ENCODE measurements at places on chromosomes 4 and X. TPM values are rescaled to one million over a fixed set of nuclear protein-coding genes. Genes with fewer than 3 reads are reported as not detected.

The RTL3 gene
- 0.09 TPM for total RNA-seq

The NEUROG2 gene
- total RNA-seq: not detected

The GABRE gene
- total RNA-seq: 2.9 TPM

The UGT2B10 gene
- total RNA-seq: 0.05 TPM

The COL4A6 gene
- total RNA-seq: 1.4 TPM

The KDR gene
- total RNA-seq: 10.2 TPM

The ODAPH gene
- not detected for total RNA-seq

The SLC2A9 gene
- total RNA-seq: 3.5 TPM

The APELA gene
- 0.14 TPM for total RNA-seq

The NEXMIF gene
- total RNA-seq: 0.05 TPM

The TBC1D9 gene
- 4.7 TPM for total RNA-seq

The RHOH gene
- total RNA-seq: 109 TPM

The RBMXL3 gene
- not detected for total RNA-seq

The PAK3 gene
- 1.4 TPM for total RNA-seq

The ZFP92 gene
- 0.19 TPM for total RNA-seq

The ARMCX1 gene
- total RNA-seq: 11.0 TPM

The SLITRK4 gene
- total RNA-seq: 0.66 TPM

The XKRX gene
- 0.66 TPM for total RNA-seq

The F8A1 gene
- total RNA-seq: 3.9 TPM

The MAOA gene
- total RNA-seq: 0.99 TPM

The PCYT1B gene
- 0.38 TPM for total RNA-seq

The XAGE2 gene
- total RNA-seq: not detected

The NKX6-1 gene
- under 0.01 TPM for total RNA-seq

The MND1 gene
- total RNA-seq: 32.7 TPM

The TDO2 gene
- total RNA-seq: 0.66 TPM

The PSAPL1 gene
- total RNA-seq: 0.09 TPM

The MAML3 gene
- total RNA-seq: 4.3 TPM

The TRPC5OS gene
- 0.09 TPM for total RNA-seq

The SLC25A14 gene
- 11.9 TPM for total RNA-seq

The ARR3 gene
- not detected for total RNA-seq

The PDE6B gene
- total RNA-seq: 22.5 TPM

The FABP2 gene
- 0.28 TPM for total RNA-seq

The ZMAT1 gene
- total RNA-seq: 5.1 TPM

The MAGEA1 gene
- total RNA-seq: not detected

The CTAG1A gene
- total RNA-seq: not detected

The XPNPEP2 gene
- 0.90 TPM for total RNA-seq

The MSANTD1 gene
- 0.33 TPM for total RNA-seq
